Stromal cell of bone marrow (primary cell): ENCODE measurements at places on chromosomes 11 and 22.
A peak's percentile ranks its signal among the peaks of the same experiment; 100 is the strongest.

DNA sequence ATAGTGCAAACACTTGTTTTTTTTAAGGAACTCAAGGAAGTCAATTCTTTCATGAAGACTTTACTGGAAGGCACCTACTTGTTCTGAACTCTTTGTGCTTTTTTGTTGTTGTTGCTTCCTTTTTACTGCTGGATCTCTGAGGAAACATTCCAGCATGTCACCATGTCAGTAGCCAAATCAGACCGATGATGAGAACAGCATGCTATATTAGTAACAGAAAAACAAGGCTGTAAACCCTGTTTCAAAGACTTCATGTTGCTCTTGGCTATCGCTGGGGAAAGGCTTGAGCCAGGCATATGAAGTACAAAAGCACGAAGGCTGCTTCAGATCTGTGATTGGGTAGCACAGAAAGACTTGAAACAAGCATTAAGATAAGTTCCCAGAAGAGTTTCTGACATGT is 125.6 kb upstream of the SLC5A12 start:
- DNase-seq = peak; percentile 72

DNA sequence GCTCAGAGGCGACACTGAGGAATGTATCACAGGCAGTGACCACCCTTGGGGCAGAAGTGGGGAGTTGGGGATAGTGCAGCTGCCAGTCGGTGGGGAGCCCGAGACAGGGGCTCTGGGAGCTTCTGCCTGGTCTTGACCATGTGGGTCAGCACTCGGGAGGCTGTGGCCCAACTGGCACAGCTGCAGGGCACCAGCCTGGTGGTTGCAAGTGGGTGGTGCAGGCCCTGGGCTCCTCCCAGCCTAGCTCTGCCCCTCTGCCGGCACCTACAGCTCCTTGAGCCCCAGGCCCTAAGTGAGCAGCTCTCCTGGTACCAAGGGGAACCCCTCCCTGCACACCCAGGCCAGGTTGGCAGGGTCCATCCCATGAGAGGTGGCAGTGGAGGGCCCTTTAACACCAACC is 12.6 kb upstream of the RASL10A start:
- no peak for DNase-seq

- DNase-seq = no peak
Observed at GRCh38 chr22:35257002-35257320, 332 bp upstream of the HMGXB4 start.

DNA sequence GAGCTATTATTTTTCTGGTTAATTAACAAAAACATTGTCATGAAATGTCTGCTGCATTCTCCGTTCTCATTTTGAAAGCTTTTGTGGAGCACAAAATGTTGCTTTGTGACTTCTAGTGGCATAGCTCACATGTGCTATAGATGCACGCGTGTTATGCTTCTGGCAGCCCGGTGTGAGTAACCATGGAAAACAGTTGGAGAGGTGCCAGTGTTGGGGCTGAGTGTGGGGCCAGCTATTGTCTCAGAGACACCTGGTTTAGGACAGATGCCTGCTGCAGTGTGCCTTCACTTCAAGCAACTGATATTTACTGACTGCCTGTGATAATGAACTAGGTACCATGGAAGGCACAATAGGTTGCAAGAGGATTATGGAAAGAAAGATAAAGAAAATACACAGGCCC is 760.6 kb downstream of the NTM start:
- no peak for DNase-seq

- DNase-seq = no peak
Observed at GRCh38 chr11:114606003-114606801, 10.6 kb upstream of the NXPE4 start.

GRCh38 chr22:25702040-25702439 is 39.9 kb upstream of the MYO18B start:
- no peak for DNase-seq

DNA sequence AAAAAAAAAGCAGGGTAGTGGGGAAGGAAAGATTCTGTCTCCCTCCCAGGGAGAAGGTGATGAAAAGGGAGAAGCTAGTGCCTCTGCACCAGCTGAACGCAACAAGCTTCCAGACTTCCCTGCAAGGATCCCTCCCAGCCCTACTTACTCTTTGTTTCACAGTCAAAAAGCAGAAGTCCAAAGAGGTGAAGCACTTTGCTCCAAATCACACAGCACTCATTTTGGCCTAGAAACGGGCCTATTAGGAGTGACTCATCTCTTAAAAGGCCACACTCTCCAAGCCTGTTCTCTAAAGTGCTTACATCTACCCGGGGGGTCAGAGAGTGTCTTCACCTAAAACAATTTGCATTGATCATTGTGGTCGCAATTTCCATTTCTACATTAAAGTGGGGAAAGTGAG is 17.7 kb upstream of the GRK3 start:
- DNase-seq = no peak

DNA sequence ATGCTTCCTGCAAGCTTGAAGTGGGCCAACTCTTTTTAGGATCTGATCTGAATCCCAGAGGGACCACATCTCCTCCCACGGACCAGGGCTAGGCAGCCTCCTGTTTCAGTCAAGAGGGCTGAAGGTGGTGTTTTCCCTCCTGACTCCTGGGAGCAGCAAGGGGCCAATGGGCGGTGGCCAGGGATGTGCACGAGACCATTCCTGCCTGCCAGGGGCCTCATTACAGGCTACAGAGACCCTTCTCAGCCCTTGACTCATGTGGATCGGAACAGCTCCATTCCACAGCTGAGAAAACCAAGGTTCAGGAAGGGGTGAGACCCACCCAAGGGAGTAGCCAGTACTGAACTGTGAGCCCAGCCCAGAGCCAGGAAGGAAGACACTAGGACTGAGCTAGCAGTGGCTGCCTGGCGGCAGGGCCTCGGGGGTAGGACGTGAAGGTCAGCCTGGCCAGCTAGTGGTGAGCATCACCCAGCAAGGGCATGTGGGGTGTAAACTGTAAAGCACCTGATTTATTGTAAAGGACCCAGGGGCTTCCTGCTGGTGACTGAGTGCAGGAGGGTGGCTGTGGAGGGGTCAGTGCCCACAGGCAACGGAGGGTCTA is 3.4 kb upstream of the P2RY6 start:
- no peak for DNase-seq

DNA sequence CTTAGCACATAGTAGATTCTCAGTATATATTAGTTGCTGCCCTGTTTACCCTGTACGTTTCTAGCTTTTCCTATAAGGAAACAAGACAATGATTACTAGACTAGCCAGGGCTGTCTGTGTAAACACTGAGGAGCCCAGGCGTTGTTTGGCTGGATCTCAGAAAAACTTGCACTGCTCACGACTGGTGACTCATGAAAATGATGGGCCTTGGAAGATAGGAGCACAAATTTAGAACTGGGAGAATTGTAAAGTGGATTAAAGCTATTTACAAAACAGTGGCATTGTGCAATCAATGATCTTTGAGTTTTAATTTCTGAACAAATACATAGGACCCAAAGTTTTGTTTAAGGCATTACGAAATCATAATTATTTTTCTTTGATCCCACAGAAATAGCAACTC is 276.9 kb downstream of the FAM76B start:
- peak; percentile 92 for DNase-seq

DNA sequence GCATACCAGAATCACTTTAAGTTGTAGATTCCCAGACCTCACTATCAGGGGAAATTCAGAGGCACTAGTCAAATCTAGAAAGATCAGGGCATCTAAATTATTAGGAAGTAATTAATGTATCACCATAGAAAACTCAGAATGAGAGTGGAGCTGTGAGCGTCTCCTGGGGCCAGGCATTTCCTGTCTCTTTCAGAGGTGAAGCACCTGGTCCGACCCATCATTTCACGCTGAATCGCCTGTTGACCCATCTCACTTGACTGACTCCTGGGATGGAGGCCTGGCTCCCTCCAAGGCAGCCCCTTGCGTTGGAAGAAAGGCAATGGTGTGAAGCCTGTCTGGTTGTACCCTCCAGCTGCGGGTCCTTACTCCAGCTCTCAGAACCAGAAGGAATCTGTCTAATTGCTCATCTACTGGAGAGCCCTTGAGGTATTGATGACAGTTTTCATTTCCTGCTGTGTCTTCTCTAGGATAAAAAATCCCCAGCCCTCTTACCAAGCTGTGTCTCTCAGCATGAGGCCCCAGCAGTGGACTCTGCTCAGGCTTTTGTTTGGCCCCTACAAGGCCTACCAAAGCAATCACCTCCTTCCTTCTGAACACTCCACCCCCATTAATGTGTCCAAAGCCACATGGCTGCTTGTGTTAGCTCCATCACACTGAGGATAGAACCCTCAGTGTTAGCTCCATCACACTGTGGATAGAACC is 93.2 kb upstream of the SYT13 start:
- DNase-seq = no peak

DNA sequence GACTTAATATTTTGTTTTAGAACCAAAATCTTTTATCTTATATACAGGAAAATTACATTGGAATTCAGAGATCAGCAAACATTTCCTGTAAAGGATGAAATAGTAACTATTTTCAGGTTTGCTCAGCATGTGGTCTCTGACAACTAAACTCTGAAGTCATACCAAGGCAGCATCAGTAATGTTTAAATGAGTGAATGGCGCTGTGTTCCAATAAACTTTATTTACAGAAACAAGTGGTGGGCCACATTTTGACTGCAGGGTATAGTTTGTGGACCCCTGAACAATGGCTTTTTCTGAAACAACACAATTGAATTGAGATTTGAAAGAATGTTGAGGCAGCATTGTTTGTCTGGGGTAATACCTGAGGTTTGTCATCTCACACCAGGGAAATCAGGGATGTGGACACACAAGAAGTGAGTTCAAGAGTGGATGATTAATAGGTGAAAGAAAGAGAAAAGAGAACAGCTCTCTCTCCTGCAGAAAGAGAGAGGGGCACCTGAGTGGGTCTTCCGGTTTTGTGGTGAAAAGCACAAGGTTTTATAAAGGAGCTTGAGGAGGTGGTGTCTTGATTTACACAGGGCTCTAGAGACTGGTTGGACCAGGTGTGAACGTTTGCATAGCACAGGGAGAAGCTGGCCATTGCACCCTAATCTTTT is 113.5 kb upstream of the VPREB1 start:
- no peak for DNase-seq
